Caudate nucleus (tissue), 63 donors: ENCODE measurements at places on chromosomes 16 and 17.
A peak's percentile ranks its signal among the peaks of the same experiment; 100 is the strongest.

- DNase-seq, result no peak
Measured at GRCh38 chr16:58709333-58709732, 24.8 kb upstream of the SLC38A7 start.

GRCh38 chr17:47338026-47338425 lies 14.3 kb downstream of the EFCAB13 start:
- DNase-seq, result no peak

DNA sequence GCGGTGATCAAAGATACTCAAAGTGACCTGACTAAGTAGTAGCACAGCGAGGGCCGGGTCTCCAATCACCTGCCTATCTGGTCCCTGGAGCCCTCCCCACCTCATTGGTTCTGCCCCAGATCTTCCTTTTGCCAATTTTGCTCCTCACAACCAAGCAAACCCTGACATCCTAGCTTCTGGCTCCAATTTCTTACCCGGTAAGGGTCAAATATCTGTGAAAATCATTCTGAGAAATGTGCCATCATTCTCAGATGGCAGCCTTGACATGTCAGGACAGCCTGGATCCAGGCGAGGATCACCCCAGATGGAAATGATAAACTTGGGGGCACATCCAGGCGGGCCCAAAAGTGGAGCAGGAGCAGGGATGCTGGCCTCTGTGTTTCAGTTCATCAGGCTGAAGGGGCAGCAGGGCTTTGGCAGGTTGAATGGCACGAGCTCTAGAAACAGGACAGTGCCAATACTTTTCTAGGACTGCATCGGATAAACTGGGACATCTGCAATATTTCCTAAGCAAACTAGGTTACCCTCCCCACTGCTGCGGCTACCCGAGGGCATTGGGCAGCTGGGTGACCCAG lies 83.9 kb downstream of the SHISA6 start:
- DNase-seq, result no peak

- DNase-seq, result no peak
Measured at GRCh38 chr17:60333628-60334031, 58.3 kb downstream of the USP32 start.

- no peak for DNase-seq
Measured at GRCh38 chr17:7119314-7119713, 4.7 kb upstream of the ASGR2 start.

- DNase-seq, result no peak
Measured at GRCh38 chr16:53605831-53606400, 97.7 kb downstream of the RPGRIP1L start.

DNA sequence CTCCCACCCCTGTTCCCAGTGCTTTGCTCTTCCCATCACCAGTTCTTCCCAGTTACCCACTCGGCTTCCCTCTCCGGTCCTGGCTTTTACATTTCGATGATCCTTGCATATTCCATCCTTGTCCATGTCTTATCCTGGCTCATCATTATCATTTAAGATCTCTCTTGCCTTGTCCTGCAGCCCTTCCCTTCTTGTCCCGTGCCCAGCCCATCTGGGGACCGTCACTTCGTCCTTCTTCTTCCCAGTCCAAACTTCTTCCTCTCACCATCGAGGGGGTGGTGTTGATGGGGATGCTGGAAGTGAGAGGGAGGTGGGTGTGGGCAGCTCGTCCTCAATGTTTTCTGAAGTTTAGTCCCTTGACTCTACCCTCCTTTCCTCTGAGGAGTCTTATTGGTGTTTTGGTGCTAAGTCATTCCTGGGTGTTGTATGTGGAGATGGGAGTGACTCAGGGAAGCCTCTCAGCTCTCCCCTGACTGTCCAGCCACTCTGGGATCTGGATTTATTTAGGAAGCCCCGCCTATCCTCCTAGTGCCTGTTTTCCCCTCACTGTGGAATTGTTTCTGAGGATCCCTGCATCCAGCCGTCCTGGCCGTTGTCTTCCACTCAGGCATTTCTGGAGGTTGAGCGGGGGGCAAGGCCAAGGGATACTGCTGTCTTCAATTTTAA lies 975 bp downstream of the SNX29 start:
- DNase-seq, result no peak

DNA sequence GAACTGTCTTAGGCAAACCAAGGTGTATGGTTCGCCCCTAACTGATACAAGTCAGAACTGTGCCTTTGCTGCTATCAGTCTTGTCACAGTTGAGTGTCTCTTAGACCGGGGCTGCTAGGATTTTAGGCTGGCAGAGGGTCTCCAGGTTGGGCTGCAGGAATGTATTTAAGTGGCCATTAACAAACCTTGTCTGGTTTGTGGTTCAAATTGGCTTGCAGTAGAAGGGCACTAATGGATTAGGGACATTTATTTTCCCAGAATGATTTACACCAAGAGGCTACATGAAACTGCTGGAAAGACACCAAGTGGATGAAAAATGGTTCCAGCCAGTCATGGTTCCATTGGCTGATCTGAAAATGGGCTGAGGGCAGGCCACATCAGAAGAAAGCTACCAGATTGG lies 5.1 kb downstream of the VAT1L start:
- no peak for DNase-seq

DNA sequence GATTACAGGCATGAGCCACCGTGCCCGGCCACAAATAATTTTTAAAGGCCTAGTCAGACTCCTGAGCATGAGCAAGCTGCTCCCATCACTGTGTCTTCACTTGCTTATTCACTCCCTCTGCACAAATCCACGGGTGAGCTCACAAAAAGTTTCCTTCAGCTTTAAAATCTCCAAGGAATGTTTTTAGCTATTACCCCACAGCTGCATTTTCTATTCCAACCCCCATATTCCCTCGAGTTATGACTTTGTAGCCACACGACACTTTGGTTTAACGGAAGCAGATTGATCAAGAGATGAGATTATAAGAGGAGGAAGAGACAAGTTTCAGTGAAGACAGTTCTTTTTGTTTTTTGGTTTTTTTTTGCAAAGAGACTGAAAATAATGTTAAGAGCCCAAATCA lies 49.1 kb upstream of the SLC25A19 start:
- DNase-seq, result no peak

DNA sequence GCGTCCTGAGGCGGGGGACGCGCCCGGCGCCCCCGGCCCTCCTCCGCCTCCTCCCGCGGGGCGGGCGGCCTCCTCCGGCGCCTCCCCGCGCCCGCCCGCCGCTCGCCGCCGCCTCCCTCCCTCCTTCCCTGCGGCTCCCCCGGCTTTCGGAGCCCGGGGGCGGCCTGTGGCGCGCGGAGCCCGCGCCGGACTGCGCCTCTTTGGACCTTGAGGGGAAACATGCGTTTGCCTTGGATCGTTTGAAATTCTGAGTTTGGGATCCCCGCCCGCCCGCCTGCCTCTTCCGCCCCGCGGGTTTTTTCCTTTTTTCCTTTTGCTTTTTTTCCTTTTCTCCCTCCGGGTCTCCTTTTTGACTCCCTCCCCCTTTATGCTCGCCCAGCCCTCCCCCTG lies 390 bp downstream of the ZNRF1 start:
- no peak for DNase-seq

GRCh38 chr17:82799591-82799990 lies 40.2 kb downstream of the ZNF750 start:
- DNase-seq, result peak; percentile 13

GRCh38 chr16:89217388-89218191 lies at the start of gene ZNF778:
ZNF778 (plus strand) TSS chr16:89217703; CDS start chr16:89221128, 3,425 bp downstream.
- DNase-seq, result peak; percentile 82

- no peak for DNase-seq
Measured at GRCh38 chr17:66547151-66547865, 244.9 kb downstream of the PRKCA start.

DNA sequence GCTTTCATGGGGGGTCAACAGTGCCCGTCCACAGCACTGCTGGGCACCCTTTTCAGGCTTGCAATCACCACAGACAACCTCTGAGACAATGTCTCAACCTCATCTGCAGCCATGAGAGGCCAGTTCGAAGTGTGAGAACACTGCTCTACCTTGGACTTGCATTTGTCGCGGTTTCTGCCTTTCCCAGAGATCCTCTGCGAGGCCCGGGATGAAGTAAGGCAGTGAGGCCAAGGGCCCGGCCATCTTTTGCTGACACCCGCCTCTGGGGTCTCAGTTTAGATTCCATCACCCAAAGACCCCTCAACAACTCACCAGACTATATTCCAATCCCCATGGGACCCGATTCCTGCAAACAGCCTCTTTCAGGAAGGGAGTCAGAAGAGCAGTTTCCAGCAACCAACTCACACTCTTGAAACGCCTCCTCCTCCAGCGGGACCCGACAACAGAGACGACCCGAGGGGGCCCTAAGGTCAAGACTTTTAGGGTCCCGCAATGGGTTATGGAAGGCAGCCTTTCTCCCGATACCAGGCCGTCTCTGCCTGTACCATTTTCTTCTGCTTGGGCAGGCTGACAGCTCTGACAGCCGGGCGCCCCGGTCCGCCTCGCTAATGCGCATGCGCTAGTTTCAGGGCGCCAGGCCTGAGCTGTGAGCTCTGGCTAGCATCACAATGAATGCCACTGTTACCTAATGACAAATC lies 576.0 kb downstream of the KCNJ18 start:
- DNase-seq, result no peak

DNA sequence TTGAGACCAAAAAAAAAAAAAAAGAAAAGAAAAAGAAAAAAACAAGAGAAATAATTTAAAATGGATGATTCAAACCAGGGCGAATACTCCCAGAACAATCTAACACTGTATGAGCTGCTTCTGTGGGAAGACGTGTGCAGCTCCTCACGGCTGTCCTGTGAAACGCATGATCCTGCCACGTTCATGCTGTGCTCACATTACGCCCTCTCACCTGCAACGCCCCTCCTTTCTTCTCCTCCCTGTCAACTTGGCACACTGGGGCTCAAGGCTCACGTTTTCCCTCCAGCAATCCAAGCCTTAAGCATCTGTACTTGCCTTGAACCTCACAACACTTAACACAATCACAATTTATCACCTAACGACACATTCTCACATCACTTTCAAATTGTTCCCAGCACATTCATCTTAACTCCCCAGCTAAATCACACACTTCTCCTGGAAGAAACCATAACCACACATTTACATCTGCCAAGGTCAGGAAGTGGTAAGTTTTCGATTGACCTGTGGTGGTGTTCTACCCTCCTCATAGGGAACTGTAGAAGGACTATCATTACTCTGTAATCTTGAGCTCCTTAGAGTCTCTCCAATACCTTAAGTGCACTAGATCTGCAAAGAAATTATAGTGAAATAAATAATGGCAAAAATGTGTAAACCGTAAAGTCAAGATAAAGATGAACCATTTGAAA lies 29.1 kb downstream of the MBTPS1 start:
- peak; percentile 40 for DNase-seq

DNA sequence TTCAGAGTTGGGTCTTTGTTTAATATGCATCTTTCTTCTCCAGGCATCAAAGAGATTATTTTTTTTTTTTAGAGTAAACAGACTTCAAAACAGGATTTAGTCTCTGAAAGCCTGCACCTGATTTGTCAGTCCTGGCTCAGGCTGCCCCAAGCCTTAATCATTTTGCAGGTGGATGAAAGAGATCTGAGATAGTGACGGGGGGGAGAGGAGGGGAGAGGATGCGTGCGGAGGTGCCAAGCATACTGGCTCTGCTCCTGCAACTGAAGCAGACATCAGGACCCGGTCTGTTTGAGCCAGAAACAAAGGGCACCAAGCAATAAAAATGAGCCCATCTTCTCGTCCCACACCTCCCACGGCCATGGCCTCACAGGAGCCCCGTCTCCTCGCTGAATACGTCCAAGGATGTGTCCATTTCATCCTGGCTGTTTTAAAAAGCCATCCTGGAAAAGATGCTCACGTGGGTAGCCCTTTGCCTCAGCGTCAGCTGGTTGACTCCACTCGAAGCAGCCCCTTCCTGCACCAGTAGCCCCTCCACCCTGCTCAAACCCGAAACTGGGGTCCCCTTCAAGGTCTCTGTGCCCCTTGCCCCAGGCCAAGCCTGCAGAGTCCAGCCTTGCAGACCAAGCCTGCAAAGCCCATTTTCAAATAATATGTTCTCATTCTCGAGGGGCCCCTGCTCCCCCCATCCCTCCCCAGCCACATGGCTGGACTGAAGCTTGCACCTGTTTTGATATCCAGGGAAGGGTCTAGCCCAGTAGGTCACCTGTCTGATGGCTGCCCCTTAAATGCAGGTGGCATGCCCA lies 84.8 kb upstream of the TNRC6C start:
- DNase-seq, result no peak

DNA sequence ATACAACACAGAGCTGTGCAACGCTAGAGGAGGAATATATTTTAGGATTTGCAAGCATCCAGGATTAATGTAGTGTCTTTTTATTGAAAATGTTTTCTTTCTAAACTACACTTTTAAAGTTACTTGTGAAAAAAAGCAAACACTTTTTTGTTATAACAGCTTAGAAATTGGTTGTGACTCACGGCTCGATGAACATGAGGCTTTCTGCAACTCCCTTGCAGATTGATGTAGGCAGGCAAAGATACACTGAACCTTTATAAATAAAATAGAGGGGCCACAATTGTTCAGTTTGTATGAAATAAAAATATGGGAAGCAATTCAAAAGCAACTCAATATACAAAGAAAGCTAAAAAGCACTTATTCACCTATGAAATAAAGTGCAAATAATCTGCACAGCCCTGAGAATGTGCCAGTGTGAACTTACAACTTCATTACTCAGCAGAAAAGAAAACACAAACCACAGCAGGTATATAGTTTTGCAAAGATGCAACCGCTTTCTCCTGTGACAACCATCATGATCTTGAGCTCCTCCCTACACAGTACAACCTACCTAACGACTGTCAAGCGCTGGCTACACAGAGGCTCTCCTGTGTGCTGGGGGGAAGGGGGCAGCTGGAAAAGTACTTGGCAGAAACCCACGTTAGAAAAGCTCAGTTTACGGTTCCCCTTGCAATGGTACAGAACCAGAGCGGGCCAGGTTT lies 948 bp downstream of the LUC7L start:
- no peak for DNase-seq

DNA sequence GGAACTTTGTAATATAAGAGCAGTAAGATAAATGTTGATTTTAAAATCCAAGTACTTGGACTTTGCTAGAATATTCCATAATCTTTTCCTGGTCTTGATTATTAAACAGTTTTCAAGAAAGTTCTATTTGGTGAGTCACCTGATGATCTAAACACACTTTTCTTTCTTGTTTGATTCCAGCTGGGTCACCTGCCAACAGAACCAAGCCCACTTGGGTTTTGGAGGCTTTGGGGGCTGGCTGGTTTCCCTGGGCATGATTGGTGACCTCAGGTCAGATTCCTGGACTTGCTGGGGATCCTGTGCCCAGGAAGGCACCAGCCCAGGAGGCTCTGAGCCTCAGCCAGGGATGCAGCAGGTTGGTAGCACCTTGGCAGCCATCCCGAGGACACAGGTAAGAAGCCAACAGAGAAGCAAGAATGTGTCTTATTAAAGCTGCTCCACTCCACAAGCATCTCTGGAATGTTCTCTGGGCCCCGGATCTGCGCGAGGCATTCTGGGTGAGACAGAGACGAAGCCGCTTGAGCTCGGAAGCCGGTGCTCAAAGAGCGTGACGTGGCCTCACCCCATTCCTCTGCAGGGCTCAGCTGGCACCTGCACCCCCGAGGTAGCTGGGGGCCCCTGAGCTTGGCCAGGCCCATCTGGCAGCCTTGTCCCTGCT lies 3.1 kb upstream of the TEX19 start:
- no peak for DNase-seq

- DNase-seq, result no peak
Measured at GRCh38 chr16:87101903-87102302, 215.3 kb downstream of the C16orf95 start.
